ENCODE measurements at places on chromosomes 6 and 20. TPM values are rescaled to one million over a fixed set of nuclear protein-coding genes. Genes with fewer than 3 reads are reported as not detected.
A peak's percentile ranks its signal among the peaks of the same experiment; 100 is the strongest.

Gene ADGRB3
- not detected for total RNA-seq

Gene TTK
- total RNA-seq, result 34.4 TPM

- DNase-seq, result no peak
- H3K27ac ChIP-seq, result no peak overlapping the region
- no peaks in the 10 kb centered on the region for H3K36me3 ChIP-seq
- no peak overlapping the region for H3K4me3 ChIP-seq
- peaks cover 12% of the 10 kb centered on the region for H3K27me3 ChIP-seq
Measured at GRCh38 chr6:99821164-99821563, 172.9 kb downstream of the MCHR2 start.

GRCh38 chr6:27321370-27321769 is 9.3 kb upstream of the POM121L2 start:
- no peaks in the 10 kb centered on the region for H3K36me3 ChIP-seq
- H3K4me3 ChIP-seq, result no peak overlapping the region
- no peaks in the 10 kb centered on the region for H3K4me1 ChIP-seq
- no peak overlapping the region for H3K27ac ChIP-seq
- DNase-seq, result no peak

- H3K36me3 ChIP-seq, result no peaks in the 10 kb centered on the region
- no peaks in the 10 kb centered on the region for H3K4me1 ChIP-seq
- no peak for DNase-seq
Measured at GRCh38 chr20:61131944-61132343, 120.1 kb upstream of the CDH4 start.

DNA sequence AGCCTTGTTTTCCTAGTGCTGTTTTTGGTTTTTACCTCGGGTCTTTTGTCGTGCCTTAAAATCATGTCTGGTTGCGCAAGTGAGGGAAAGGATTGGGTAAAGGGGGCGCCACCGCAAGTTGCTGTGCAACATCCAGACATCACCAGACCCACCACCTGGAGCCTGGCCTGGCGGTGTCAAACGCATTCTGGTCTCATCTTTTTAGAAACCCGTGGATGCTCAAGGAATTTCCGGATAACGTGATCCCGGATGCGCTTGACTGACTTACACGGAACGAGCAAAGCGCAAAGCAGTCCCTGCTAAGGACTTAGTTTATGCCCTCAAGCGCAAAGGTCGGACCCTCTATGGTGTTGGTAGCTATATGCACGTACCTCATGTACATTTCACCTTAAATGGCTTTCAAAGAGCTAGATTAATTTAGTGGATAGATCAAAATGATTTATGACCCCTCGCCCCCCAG is 105.2 kb downstream of the OR2B2 start:
- no peaks in the 10 kb centered on the region for H3K27me3 ChIP-seq
- peak overlapping the region; percentile 85 for H3K4me3 ChIP-seq
- H3K4me1 ChIP-seq, result peaks cover 37% of the 10 kb centered on the region
- H3K36me3 ChIP-seq, result peaks cover 15% of the 10 kb centered on the region
- DNase-seq, result peak; percentile 51
- peak overlapping the region; percentile 99 for H3K27ac ChIP-seq

- H3K27ac ChIP-seq, result no peak overlapping the region
- H3K4me3 ChIP-seq, result no peak overlapping the region
- peaks cover 11% of the 10 kb centered on the region for H3K4me1 ChIP-seq
- peaks cover 29% of the 10 kb centered on the region for H3K27me3 ChIP-seq
Measured at GRCh38 chr20:51695574-51696303, 72.5 kb downstream of the ATP9A start.

All from activated CD4-positive, alpha-beta memory T cell treated with anti-CD3 and anti-CD28 coated beads, Interleukin-2, amount 10 ng/mL, durations not matched to agents 7 days and 5 days (primary cell).